CD4-positive, alpha-beta T cell treated with Interferon gamma for 1 hour (primary cell): ENCODE measurements at places on chromosomes 2 and 18.

GRCh38 chr18:46642561-46642960 lies 14.5 kb downstream of the LOXHD1 start:
- no peak for DNase-seq

DNA sequence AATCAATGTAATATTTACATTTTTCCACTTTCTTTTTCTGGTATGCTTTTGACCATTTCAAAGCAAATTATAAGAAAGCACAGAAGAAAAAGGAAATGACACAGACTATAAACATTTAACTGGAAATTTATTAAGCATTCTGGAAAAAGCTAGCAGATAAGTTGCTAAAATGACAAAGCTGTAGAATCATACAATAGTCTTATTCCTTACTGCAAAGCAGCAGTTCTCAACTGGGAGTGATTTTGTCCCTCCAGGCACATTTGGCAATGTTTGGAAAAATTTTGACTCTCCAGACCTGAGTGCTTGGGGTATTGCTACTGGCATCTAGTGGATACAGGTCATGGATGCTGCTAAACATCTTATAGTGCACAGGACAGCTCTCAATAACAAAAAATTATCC lies 75.1 kb downstream of the MBD5 start:
- no peak for DNase-seq

DNA sequence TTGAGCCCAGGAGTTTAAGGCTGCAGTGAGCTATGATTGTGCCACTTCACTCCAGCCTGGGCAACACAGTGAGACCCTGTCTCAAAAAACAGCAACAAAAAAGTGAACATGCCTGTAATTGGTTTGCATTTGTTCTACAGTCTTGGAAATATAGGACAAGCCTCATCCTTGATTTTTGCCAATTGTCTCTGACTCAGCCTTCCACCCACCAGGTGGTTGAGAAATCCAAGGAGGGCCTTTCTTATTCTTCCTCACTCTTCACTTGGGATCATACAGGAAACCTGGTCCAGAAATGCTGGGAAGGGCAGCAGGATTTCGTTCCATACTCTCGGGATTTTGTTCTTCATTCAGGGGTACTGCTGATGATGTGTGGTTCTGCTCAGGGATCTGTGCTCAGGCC lies 94.6 kb downstream of the CDC42EP3 start:
- no peak for DNase-seq

DNA sequence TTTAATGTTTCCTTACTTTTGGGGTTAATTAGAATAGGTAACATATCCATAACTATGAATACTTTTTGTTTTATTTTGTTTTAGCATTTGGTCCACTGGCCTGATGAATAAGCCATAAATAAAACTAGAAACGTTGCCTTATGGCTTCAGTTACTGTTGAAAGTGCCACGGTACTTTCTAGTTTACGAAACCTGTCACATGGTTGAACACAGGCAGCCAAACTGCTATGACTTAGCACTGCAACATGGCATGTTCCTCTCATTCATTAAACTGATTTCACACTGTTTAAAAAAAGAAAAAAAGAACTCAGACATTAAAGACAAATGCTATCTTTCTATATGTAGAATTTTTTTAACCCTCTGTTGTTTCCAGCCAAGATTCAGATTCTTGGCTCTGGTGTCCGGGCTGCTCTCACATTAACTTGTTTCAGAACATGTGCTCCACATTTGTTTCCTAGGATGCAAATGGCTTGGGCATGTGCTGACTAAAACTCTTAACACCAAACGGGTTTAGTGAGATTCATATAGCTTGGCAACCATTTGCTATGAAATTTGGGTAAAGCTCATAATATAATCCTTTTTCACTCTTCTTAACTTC lies 323.9 kb upstream of the RND3 start:
- DNase-seq: no peak

GRCh38 chr2:7573166-7573825 lies 656.1 kb downstream of the RNF144A start:
- DNase-seq: no peak

- DNase-seq: no peak
These were observed 57.3 kb downstream of the RHOB start for GRCh38 chr2:20504174-20504573.

GRCh38 chr2:64904413-64905329 lies 84.5 kb upstream of the SLC1A4 start:
- no peak for DNase-seq

DNA sequence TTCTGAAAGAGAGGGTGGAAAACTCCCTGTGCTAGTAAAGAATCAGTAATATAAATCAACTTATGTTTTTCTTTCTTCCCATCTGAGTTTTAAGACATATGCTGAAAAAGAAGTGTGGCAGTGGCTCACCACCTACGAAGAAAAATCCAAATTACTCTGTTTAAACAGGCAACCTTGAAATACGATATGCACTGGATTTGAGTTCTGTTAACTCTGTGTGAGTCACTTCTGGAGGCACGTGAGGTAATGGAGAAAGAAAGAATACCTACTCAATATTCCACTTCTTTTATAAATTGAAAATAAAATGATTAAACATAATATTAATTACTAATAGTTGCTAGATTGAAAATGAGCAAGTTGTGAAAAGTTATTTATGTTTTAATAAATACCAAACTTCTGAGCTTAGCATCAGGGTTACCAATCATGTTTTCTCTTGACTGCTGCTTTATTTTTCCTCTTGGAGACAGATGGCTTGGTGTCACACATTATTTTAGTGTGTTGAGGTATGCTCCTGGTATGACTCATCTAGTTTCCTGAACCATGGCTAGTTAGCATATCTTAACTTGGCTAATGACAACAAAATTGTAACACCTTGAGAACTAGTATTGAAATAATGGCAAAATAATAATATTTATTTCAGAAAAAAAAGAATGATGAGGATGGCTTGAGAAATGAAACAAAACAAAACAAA lies 1705.5 kb upstream of the PIK3C3 start:
- no peak for DNase-seq

DNA sequence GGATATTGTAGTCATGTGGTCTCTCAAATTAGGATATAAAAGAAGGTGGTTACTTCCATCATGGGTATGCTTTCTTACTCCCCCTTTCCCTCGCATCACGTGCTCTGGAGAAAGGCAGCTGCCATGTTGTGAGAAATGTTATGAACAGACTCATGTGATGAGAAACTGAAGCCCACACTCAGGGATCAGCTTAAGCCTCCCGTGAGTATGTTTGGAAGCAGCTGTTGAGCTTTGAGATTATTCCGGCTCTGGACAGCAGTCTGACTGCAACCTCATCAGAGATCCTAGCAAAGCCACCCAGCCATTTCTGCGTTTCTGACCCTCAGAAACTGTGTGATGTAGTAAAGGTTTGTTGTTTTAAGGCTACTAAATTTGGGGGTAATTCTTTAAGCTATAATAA lies 700.1 kb downstream of the ADCYAP1 start:
- no peak for DNase-seq

GRCh38 chr2:172179045-172179701 lies 76.5 kb upstream of the DLX2 start:
- no peak for DNase-seq

- no peak for DNase-seq
These were observed 30.7 kb upstream of the CALCRL start for GRCh38 chr2:187478719-187479118.

DNA sequence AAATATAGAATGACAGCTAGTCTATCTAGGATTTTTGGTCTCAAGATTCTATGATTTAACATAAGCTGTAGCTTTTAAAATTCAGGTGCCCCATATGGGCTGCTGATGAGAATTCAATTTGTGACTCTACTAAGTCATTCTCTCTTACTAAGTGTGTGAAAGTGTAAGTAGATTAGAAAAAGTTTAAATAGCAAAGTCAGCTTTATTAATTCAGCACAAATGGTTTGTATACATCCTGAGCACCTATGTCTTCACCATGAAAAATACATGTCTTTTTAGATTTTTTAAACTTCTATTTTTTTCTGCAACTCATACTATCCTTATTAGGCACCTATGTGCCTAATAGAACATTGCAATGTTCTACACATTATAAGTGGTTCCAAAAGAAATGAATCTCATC lies 157.1 kb downstream of the METTL4 start:
- no peak for DNase-seq

- no peak for DNase-seq
These were observed 17.5 kb downstream of the MOGAT1 start for GRCh38 chr2:222688917-222689316.

- no peak for DNase-seq
These were observed 76.0 kb downstream of the ARHGAP15 start for GRCh38 chr2:143205106-143205764.
